ENCODE measurements at places on chromosomes 16 and 17.

DNA sequence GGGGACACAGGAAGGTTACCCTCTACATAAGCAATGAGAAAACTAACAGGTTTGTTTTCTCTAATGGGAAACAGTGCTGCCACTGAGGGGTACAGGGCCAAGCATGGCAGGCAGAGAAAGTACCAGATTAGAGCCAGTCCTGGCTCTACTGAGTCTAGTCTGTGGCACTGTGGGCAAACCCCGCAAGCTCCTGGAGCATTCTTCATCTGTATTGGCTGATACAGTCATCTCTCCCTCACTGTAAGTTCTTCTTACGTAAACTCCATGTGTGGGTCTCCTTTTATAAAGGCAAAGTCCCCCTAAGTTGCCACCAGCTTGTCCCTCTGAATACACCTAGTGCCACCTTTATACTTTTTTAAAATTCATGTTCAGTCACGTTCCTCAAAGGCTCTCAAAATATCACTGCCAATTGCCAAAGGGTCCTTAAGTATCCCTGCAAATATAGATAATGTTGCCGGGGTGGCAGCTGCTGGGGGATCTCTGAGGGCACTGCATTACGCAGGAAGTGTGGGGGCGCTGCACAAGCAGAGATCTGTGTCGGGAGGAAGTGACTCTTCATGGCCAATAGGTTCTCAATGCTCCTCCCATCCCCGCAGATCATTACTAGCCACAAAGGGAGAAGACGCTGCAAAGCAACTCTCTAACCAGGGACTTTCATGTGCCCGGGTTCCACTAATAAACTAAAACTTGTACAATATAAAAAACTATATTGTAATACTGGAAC lies 18.8 kb downstream of the XPO6 start:
- H3K27ac ChIP-seq = no peak overlapping the region
- H3K4me1 ChIP-seq = peaks cover 38% of the 10 kb centered on the region
- peaks cover 40% of the 10 kb centered on the region for H3K36me3 ChIP-seq
- DNase-seq = no peak

DNA sequence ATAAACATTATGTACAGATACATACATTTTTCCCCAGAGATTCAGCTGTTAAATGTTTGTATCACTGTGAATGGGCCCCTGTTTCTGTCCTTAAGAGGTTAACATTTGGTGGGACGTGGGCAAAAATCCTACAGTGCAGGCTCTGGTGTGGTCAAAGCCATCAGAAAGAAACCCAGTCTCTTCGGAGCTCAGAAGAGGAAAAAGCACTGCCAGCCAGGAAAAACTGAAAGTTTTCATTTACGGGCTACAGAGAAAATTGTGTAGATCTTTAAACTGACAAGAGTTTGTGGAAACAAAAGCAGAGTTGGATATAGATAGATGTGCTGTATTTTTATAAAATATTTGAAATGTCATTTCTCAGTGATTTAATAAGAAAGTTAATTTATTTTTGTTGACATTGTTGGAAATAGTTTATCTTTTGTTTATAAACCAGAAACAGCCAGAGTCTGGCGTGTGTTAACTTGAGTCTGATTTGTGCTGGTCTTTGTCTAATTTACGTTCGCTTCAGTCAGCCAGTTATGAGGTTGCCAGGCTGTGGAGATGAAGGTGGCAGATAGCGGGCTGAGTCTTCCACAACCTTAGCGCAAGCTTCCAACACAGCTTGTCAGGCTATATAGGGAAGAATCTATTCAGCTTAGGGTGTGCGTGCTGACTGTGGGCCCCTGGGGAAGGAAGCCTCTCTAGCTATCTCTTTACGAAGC lies 9.5 kb upstream of the TEKT3 start:
- H3K27ac ChIP-seq = no peak overlapping the region
- no peak overlapping the region for H3K4me3 ChIP-seq
- H3K27me3 ChIP-seq = peaks cover 36% of the 10 kb centered on the region
- no peak for DNase-seq
- no peaks in the 10 kb centered on the region for H3K36me3 ChIP-seq

- no peak overlapping the region for H3K27ac ChIP-seq
- peaks cover 48% of the 10 kb centered on the region for H3K4me1 ChIP-seq
Observed at GRCh38 chr17:39776252-39776651, 38.5 kb downstream of the GRB7 start.

DNA sequence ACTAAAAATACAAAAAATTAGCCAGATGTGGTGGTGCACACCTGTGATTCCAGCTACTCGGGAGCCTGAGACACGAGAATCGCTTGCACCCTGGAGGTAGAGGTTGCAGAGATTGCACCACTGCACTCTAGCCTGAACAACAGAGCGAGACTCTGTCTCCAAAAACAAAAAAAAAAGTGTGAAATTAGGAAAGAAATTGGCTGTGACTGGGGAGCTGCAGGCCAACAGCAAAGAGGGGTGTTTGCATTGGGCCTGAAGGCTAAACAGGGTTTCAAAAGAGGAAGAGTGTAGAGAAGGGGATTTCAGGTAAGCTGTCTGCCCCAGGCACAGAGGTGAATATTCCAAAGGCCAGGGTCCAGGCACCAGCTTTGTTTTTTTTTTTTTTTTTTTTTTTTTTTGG lies 9.4 kb downstream of the BMERB1 start:
- no peaks in the 10 kb centered on the region for H3K36me3 ChIP-seq
- no peak overlapping the region for H3K4me3 ChIP-seq
- peaks cover 33% of the 10 kb centered on the region for H3K4me1 ChIP-seq
- no peak overlapping the region for H3K27ac ChIP-seq

- peaks cover 9% of the 10 kb centered on the region for H3K4me1 ChIP-seq
- DNase-seq = no peak
- H3K36me3 ChIP-seq = no peaks in the 10 kb centered on the region
- H3K27me3 ChIP-seq = peaks cover 23% of the 10 kb centered on the region
Observed at GRCh38 chr17:27810902-27811557, 10.7 kb upstream of the NOS2 start.

DNA sequence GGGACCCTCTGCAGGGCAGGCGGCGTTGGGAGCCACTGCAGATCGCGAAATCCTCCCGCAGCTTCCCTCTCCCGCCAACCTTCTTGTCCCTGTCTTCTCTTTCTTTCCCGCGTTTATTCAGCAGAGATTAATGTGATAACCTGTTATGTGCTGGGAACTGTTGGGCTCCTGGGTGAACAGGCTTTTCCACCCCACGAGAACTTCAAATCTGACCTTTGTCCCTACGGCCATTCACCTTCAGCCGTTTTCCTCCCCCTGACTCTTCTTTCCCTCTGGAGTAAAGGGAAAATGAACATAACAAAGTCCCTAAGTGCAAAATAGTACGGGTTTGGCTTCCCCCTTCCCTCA lies 15.2 kb upstream of the KPNA2 start:
- peaks cover 15% of the 10 kb centered on the region for H3K4me1 ChIP-seq
- peak overlapping the region; percentile 76 for H3K4me3 ChIP-seq
- H3K36me3 ChIP-seq = peaks cover 19% of the 10 kb centered on the region
- no peak for DNase-seq

DNA sequence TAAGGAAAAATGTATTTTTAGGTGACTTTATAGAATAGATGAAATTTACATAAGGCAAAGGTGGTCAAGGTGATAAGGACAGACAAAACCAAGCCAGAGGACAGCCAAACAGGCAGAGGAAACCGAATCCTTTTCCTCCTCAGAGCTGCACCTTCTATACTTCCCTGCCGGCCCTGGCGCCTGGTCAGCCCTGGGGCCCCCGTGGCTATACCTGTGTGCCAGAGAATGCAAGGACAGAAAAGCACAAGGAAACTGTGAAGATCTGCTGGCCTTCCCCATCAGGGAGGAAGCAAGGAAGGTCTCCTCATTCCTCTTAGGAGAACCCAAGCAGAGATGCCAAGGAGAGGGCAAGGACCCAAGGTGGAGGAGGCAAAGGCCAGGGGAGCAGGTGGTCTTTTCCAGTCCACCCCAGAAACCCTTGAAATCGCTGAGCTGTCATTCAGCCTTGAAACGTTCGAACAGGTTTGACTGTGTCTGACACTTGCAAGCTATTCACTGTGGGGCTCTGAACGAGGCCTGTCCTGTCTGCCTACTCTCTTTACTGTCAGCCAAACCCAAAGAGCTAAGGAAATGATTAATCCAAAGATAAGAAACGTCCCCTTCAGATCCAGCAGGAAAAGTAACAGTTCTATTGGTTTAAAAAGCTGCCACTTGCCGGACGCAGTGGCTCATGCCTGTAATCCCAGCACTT lies 114.4 kb downstream of the XYLT1 start:
- H3K4me1 ChIP-seq = peaks cover 20% of the 10 kb centered on the region
- H3K27me3 ChIP-seq = no peaks in the 10 kb centered on the region
- DNase-seq = peak; percentile 47
- peak overlapping the region; percentile 16 for H3K4me3 ChIP-seq
- no peaks in the 10 kb centered on the region for H3K36me3 ChIP-seq

DNA sequence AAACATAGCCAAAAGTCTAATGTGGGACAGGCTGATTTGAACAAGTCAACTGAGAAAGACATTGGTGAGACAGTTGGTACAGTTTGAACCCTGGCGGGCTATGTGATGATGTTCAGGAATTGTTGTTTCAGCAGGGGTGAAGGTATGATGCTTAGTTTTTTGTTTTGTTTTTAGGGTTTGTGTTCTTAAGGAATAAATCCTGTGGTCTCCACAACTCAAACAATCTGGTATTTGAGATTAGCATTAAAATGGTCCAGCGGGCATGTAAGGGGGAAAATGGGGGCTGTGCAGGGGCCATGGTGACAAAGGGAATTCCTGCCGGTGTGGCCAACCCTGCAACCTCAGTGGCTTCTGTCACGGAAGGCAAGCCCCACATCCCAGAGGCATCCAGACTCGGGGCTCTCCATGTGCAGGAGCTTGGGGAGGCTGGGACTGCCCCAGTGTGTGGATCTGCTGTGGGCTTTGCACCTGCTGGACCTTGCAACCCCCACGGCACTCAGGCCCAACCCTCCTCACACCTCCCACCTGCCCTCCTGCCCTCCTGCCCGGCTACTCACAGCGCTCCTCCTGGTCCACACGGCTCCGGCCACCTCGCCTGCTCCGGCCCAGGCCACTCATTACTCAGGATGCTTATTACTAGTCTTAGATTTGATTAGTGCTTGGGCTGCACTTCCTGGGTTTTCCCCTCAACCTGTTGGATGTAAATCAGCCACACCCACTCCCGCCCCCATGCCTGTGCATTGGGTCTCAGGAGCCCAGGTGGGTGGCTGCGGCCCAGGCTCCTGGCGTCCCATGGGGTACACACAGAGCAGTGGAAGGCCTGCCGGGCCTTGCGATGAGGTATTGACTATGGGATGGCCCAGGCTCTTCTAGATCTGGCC lies at the start of gene TNFRSF13B:
Gene TNFRSF13B (minus strand): TSS at position 661 of the 881 bp plus-strand sequence. CDS start 43 bp downstream, at position 618.
- no peak within 1 kb of the TSS for H3K4me3 ChIP-seq
- peaks cover 23% of the 10 kb centered on the region for H3K27me3 ChIP-seq
- H3K36me3 ChIP-seq = no peaks in the 10 kb centered on the region
- no peak for DNase-seq
- H3K4me1 ChIP-seq = no peaks in the 10 kb centered on the region

DNA sequence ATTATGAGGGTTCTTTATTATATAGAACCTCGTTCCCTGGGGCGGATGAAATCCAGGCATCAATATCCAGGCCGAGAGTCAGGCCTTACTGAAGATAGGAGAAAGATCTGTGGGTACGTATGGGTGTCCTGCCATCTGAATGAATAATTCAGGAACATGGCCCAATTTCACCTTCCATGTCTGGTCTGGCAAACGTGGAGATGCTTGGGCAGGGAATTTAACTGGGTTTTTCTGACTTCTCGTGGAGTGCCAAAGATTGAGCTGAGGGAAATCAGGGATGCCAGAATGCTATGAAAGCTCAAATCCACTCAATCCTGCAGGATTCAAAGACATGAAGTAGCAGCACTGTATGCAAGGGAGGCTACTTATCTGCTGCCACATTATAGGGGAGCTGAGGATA lies 302.8 kb downstream of the SLC39A11 start:
- no peaks in the 10 kb centered on the region for H3K36me3 ChIP-seq
- no peaks in the 10 kb centered on the region for H3K4me1 ChIP-seq
- H3K27me3 ChIP-seq = no peaks in the 10 kb centered on the region
- no peak overlapping the region for H3K27ac ChIP-seq
- no peak for DNase-seq

GRCh38 chr17:50883850-50884438 lies 17.8 kb upstream of the TOB1 start:
- peaks cover 44% of the 10 kb centered on the region for H3K4me1 ChIP-seq
- H3K27ac ChIP-seq = peak overlapping the region; percentile 59
- H3K27me3 ChIP-seq = no peaks in the 10 kb centered on the region
- DNase-seq = peak; percentile 39
- peaks cover 13% of the 10 kb centered on the region for H3K36me3 ChIP-seq
- H3K4me3 ChIP-seq = no peak overlapping the region

DNA sequence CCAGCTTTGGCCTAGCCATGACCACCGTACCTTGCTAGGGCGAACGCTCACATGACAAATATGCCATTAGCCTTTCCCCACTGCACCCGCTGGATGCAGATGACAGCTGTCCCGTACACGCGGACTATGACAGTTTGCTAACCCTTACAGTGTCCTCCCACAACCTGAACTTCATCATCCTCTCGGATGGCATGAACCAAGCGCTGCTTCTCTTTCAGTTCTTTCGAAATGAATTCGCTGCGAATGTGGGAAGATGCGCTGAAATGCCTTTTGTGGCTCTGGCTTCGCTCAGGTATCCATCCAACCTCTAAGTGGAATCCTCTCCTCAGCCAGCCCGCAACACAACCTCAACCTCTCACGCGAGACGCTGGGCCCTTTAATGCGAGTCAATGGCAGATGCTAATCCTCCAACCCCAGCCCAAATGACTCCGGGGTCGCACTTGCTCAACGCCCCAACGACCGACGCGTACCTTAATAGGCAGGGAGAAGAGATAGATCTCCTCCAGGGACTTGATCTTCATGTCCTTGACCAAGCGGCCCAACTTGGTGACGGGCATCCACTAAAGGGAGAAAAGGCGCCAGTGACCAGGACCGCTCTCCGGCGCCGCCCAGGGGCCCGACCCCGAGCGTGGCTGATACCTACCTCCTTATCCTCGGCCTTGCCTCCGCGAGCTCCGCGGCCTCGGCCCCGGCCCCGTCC lies 670 bp downstream of the RPS2 start:
- peaks cover 26% of the 10 kb centered on the region for H3K4me1 ChIP-seq
- H3K36me3 ChIP-seq = peaks cover 75% of the 10 kb centered on the region
- H3K27ac ChIP-seq = peak overlapping the region; percentile 68
- no peaks in the 10 kb centered on the region for H3K27me3 ChIP-seq

GRCh38 chr17:55783684-55784245 lies 32.9 kb downstream of the PCTP start:
- DNase-seq = no peak
- no peaks in the 10 kb centered on the region for H3K27me3 ChIP-seq
- no peaks in the 10 kb centered on the region for H3K36me3 ChIP-seq
- no peak overlapping the region for H3K4me3 ChIP-seq

Measured in Calu3 (cell line).